Stimulated activated CD4-positive, alpha-beta T cell treated with anti-CD3 and anti-CD28 coated beads, Interleukin-4, amount 100 ng/mL, for 1 hour (primary cell): ENCODE measurements at places on chromosomes 2 and 18.

- no peak for DNase-seq
Observed at GRCh38 chr18:579238-579637, 942 bp upstream of the CETN1 start.

GRCh38 chr2:20972110-20972509, 71.8 kb downstream of the APOB start:
- no peak for DNase-seq

DNA sequence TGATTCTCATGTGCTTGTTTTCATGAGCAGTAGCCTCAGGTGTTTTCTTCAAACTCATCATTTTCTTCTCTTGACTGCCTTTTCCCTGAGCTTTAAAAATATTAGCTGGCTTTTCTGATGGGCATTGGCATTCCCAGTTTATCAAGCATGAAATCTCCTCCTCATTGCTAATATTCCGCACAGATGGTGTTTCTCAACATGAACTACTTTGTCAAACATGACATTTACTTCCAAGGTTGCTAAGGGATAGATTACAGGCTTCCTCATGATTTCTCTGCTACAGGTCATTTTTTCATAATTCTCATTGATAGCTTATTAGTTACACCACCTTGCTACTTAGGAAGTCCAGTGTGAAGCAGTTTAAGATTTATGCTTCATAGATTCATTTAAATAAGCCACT, 1116.9 kb upstream of the CNTNAP5 start:
- no peak for DNase-seq

DNA sequence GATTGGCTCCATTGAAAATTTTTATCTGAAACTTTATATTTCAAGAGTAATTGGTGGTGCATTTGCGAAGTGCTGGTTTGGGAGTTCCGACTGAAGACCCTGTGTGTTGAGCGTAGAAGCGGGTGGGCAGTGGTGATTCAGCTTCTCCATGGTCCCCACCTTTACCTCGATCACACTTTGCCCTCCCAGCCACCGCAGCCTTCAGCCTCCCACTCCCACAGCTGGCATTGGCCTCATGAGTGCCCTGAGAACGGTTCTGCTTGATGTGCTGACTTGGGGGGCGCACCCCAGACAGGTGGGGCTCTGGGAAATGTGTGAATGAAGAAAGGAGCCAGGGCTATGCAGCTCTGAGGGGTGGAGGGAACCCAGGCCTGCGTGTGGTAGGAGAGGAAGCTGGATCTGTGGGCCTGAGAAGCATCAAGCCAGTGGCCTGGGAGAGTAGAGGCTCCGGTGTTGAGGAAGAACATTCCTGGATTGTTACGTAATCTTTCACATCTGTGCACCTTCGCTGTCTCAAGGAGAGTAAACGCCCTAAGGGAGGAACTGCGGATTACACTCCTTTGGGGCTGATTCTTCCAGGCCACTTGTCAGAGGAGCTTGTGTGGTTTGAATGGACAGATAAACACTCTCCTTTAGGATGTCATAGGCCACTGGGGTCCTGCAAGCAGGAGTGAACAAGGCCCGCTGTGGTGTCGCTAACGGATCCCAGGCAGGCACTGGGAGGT, 83.8 kb downstream of the NPAS2 start:
- no peak for DNase-seq

- no peak for DNase-seq
Observed at GRCh38 chr2:182110347-182110746, 124.7 kb downstream of the PPP1R1C start.

- DNase-seq = no peak
Observed at GRCh38 chr18:5824370-5824984, 70.8 kb downstream of the TMEM200C start.

DNA sequence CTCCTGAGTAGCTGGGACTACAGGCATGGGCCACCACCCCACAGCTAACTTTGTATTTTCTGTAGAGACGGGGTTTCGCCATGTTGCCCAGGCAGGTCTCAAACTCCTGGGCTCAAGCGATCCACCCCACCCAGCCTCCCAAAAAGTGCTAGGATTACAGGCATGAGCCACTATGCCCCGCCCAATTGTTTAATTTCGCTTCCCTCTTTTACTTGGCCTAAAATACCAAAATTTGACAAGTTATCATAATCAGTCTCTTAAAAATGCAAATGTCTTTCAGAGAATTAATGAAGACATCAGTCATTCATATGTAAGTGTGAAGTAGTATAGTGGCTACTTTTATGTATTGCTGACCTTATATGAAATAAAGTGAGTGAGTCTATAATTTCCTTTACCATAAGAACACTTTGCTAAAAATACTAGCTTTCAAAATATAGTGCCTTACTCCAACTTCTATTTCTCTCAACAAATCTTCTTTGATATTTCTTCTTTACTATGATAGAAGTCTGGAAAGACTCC, 9.8 kb downstream of the FBXO11 start:
- DNase-seq = no peak

DNA sequence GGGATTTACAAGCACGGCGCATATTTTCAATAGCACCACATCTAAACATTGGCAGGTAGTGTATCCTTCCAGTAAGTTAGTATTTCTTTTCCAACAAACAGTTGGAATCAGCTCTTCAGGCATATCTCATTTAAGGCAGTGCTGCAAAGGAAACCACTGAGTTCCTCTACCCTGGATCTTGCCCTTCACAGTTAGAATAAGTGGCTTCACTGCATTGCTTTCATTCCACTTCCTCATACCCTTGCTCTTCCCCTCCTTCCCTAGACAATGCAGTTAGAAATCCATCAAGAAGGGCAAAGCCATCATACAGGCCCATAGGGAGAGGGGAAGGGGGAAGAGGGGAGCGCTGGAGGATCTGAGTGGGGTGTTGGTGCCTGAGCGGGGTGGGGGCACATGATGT, 173.7 kb downstream of the FBXO15 start:
- no peak for DNase-seq

DNA sequence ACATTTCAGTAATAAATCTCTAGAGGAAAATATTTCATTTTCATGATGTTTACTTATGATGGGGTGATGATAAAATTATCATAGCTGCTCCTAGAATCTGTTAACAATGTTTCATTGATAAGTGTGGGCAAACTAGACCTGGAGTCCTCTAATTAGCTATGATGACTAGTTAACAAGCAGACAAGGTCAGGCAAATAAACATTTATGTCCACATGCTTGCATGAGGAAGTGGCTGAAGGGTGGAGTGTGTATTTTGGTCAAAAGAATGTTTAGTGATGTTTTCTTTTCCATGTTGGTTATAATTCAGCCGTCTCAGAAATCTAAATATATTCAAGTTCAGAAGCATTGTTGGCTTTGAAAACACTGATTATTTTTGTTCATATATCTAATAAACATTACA, 99.9 kb upstream of the FN1 start:
- no peak for DNase-seq

DNA sequence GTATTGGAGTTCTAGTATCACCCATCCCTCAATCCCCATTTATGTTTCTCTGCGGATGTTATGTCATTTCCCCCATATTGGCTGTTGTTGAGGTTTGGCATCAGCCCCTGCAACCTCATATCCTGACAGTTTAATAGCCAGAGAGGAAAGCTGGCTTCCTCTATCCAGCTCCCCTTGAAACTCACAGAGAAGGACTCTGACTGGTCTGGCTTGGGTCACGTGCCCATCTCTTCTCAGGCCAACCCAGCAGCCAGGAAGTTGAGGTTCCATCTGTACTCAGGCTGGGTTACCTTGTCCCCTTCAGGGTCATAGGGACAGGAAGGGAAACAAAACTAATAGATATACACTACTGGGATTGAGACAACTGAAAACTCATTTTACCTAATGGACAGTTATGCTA, 148.0 kb upstream of the SLC14A2 start:
- DNase-seq = no peak

- DNase-seq = no peak
Observed at GRCh38 chr2:99376254-99376864, 39.2 kb downstream of the EIF5B start.

GRCh38 chr18:47453038-47453437, 201.6 kb upstream of the SKOR2 start:
- no peak for DNase-seq

GRCh38 chr2:111903930-111904439, 5.6 kb downstream of the MERTK start:
- no peak for DNase-seq

DNA sequence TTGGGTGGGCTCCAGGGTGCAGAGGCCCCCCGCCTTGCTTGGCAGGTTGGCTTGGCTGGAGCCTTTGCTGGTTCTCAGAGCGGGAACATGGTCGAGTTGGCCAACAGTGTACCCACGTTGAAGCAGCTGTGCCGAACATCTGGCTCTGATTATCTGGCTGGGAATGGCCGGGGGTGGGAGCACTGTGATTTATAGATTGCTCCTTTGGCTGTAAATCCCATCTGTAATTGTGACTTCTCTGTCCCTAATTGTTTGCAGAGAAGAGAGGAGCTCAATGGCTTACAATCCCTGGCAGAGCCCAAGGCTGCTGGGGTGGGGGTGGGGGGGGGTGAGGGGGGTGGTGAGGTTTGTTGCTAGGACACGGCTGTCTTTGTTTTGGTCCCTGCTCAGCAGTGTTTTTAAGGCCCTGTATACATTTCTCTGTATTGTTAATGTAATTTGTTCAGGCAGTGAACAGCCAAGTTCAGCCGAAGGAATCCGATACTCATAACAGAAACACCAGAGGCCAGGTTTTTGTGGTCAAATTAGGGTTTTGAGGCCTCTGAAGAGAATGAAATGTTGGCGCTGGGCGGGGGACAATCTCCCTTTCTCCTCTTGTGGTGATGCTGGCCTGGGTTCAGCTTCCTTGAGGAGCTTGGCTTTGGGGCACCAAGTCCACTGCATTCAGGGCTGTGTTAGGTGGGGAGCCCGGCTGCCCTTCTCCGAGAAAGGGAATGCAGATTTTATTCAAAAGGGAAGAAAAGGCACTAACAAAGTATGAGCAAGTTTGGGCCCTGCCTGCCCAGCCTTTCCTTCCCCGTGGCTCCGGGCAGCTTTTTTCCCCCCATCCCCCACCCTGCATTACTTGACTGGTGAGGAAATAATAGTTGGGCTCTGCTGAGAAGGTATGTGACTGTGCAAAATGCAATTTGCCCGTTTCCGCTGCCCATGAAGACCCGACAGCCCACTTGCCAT, 82.5 kb downstream of the TCF7L1 start:
- DNase-seq = no peak

- DNase-seq = peak; percentile 38
Observed at GRCh38 chr18:77131652-77132368, 773 bp downstream of the MBP start.

GRCh38 chr2:143903172-143903856, 616.6 kb downstream of the ZEB2 start:
- no peak for DNase-seq

- DNase-seq = no peak
Observed at GRCh38 chr18:11868230-11868629, 17.0 kb downstream of the CHMP1B start.

DNA sequence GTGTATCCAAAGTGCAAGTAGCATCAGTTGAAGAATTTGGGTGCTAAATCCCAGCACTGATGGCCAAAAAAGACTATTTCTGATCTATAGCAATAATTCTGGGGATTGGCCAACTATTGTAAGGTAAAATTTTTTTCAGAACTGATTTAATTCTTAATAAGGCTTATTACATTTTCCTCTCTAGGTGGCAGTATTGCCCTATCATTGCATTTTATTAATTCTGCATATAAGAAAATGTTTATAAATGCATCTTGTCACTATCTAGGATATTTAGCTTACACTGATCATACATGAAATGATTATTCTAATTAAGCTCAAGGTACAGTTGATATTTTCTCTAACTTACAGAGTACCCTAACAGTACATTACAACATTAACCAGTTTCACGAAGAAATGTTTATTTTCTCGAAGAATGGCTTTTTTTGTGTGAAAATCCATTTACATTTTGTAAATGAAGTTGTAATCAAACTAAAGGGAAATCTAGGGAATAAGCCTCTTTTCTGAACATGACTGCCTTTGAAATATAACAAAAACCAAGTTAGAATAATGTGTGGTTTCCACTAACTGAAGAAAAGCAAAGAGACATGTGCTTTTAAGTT, 11.0 kb downstream of the TTN start:
- no peak for DNase-seq

- peak; percentile 42 for DNase-seq
Observed at GRCh38 chr2:96772903-96773671, 12.4 kb downstream of the CNNM4 start.
